Aorta (tissue), 5 donors: ENCODE measurements at places on chromosomes 4 and X. TPM values are rescaled to one million over a fixed set of nuclear protein-coding genes. Genes with fewer than 3 reads are reported as not detected.

Gene KIT
- 0.56 TPM for polyA plus RNA-seq

Gene MSL3
- polyA plus RNA-seq = 36.4 TPM

Gene LEF1
- 0.15 TPM for polyA plus RNA-seq

Gene LUZP4
- not detected for polyA plus RNA-seq

Gene STATH
- not detected for polyA plus RNA-seq
